ENCODE measurements at places on chromosomes 3 and 15. TPM values are rescaled to one million over a fixed set of nuclear protein-coding genes. Genes with fewer than 3 reads are reported as not detected.

- DNase-seq: no peak
Measured at GRCh38 chr3:172550347-172550943, 27.2 kb upstream of the TNFSF10 start.

DNA sequence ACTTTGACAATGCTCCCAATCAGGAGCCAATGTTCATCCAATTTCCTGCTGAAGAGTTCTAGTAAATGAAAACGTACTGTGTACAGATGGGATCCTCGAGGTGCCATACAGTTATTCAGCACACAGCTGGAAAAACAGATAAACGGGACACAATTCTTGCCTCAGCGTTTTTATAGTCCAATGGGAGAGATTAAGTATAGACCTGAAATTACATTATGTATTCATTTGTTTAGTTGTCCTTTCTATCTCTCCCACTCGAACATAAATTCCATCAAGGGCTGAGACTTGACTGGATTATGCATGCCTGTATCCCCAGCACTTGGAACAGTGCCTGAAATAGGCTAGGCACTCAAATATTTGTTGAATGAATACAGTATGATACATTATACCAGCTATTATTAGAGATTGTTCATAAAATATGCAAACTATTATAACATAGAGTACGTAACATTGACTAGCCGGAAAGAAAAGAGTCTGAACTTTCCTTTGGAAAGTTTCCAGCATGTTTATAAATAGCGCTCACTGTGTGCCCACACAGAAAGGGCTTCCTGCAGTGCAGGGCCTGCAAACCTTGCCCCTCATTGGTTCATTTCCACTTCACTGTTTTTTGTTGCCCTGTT lies 27.4 kb upstream of the SNTN start:
- peak; percentile 20 for DNase-seq

DNA sequence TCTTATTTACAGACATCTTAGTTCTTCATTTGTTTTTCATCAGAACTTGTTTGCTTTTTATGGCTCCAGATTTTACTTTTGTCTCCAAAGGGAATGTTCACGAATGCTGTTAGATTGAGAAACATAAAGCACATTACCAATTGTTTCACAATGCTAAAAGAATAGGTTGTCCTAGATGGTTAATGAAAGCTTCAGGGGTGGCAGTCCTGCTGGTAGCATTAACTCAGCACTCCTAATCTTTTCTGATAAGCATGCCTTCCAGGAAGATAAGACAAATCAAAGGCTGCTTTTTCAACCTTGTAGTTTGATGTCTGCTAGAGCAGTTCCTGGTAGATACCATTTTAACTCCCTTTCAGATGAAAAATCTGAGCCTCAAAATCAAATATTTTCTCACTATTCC lies 619.4 kb downstream of the PYDC2 start:
- DNase-seq: no peak

RASL12 gene
- total RNA-seq: not detected

- no peak for DNase-seq
Measured at GRCh38 chr3:126480861-126481260, 5.2 kb upstream of the ZXDC start.

DNA sequence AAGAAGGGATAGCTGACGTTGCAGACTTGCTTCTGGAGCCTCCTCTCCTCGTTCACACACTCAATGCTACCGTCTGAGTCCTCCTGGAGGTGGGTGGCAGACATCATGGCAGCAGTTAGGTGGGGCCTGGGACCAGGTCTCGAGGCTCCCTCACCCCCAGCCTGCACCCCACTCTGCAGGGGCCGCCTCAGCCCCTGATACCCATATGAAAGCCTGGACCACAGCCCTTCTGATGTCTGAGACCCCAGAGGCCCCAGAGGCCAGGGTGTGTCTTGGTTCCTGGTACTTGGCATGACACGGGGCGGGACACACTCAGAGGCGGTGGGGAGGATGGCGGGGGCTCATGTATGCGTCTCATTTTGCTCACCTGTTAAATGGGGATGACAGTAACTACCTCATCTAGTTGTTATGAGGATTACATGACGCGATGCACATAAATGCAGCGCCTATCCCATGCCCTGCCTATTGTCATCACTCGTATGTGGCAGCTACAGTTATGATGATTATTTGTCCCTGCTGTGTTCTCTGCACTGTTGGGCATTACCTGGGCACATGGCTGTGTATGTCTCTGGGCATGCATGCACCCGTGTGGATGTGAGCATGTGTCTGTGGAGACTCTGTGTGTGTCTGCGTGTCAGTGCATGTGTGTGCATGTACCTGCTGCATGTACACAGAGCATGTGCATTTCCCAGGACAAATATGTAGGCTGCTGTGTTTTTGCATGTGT lies 39.9 kb downstream of the FEM1B start:
- no peak for DNase-seq
